Stimulated activated CD4-positive, alpha-beta T cell treated with anti-CD3 and anti-CD28 coated beads, TNF-alpha, amount 100 ng/mL, for 24 hours (primary cell): ENCODE measurements at places on chromosomes 11 and 22.

- no peak for DNase-seq
Measured at GRCh38 chr22:43228330-43228729, 41.4 kb upstream of the TTLL12 start.

DNA sequence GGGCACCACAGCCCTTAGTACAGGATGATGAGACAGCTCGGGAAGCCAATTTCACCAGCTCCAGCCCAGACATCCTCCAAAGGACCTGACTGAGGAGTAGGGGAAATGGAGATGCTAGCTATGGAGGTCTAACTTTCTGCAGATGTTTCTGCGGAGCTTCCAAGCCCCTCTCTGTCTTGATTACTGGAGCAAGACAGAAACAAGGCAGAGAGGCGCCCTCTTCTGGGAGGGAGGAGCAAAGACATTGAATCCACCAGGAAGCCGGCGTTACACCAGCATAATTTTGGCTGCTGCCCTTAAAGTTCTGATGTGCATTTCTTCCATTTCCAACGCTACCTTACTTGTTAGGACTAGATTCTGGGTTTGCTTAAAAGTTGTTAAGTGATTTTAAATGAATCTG, 107.3 kb upstream of the HSD17B12 start:
- DNase-seq = no peak

DNA sequence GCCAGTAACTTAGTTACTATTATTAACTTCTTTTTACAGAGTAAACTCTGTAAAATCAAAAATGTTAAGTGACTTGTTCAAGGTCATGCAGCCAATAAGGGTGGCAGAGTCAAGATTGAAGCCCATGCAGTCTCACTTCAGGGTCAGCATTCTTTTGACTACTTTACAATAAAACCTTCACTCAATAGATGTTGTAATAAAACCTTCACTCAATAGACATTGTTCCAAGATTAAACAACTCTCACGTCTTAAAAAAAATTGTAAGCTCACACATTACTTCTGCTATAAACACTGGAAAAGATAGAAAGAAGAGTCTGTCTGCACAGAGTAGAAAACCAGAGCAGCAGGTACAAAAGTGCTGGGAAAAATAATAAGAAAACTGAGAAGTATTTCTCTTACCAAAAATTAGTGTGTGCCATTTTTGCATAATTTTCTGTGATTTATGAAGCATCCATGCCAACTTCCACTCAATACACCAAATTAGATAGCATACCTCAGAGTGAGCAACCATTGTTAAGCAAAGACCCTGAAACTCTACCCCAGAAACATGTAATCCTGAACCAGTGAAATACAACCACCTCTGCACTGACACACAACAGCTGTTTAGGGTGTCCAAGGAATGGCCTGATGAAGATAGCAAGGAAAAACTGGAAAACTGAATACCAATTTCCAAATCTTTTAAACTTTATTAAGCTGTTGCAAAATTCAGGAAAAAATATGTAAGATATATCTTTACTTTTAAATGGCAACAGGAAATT, 4.9 kb upstream of the SOX6 start:
- DNase-seq = no peak

GRCh38 chr22:38657045-38657909, 839 bp downstream of the CBY1 start:
- peak; percentile 44 for DNase-seq

DNA sequence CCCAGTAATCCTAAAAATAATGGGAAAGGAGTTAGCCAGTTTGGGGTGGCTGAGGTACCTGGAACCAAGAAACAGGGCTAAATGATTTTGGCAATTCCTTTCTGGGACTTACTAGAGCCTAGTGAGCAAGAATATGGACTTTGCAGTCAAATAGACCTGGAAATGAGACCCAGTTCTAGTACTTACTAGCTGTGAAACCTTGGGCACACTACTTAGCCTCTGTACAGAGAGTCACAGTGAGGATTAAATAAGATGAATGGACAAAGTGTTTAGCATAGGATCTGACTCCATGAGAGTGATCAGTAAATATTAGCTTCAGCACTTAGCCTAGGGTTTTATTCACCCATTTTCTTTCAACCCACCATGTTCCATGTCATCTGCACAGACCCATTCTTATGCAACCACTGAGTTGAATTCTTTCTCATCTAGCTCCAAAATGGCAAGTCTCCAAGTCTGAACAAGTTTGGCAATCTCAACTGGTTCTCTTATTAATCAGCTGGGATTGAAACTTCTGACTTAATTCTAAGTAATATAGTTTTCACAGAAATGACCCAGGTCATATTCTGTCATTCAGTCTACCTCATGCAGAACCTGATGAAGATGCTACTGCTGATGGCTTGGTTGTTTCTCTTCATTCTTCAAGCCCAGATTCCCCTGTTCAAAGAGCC, 15.0 kb upstream of the SORL1 start:
- no peak for DNase-seq

DNA sequence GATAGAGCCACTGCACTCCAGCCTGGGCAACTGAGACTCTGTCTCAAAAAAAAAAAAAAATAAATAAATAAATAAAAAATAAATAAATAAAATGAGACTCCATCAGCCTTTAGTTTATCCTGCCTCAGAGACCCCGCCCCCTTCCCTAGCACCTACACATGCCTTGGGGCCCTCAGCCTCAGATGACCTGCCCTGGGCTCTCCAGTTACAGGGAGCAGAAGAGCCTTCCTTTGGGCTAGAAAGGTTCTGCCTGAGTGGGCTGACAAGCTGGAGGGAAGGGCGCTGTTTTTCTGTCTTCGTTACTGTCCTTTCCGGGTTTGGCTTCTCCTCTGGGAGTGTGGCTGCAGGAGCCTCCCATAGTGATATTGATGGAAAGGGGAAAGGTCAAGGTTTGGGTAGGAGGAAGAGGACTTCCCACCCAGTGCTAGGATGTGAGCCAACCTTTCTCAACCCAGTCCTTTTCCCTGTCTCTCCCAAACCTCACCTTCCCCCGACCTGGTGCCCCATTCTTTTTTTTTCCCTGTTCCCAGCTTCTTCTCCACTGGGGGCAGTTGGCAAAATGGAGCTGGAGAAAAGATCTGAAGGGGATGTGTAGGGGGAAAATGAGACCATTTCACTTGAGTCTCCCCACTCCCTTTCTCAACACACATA, 1.5 kb upstream of the SF3B2 start:
- no peak for DNase-seq

- no peak for DNase-seq
Measured at GRCh38 chr11:27002838-27003237, 8.9 kb downstream of the FIBIN start.

- no peak for DNase-seq
Measured at GRCh38 chr11:63911876-63912275, 5.1 kb downstream of the RCOR2 start.

GRCh38 chr22:36386900-36387708, 663 bp downstream of the MYH9 start:
- no peak for DNase-seq

GRCh38 chr11:94738746-94739145, 29.4 kb upstream of the AMOTL1 start:
- no peak for DNase-seq

- DNase-seq = no peak
Measured at GRCh38 chr11:59862252-59862651, 4.0 kb downstream of the TCN1 start.

- no peak for DNase-seq
Measured at GRCh38 chr11:120126620-120127019, 11.3 kb downstream of the TRIM29 start.

DNA sequence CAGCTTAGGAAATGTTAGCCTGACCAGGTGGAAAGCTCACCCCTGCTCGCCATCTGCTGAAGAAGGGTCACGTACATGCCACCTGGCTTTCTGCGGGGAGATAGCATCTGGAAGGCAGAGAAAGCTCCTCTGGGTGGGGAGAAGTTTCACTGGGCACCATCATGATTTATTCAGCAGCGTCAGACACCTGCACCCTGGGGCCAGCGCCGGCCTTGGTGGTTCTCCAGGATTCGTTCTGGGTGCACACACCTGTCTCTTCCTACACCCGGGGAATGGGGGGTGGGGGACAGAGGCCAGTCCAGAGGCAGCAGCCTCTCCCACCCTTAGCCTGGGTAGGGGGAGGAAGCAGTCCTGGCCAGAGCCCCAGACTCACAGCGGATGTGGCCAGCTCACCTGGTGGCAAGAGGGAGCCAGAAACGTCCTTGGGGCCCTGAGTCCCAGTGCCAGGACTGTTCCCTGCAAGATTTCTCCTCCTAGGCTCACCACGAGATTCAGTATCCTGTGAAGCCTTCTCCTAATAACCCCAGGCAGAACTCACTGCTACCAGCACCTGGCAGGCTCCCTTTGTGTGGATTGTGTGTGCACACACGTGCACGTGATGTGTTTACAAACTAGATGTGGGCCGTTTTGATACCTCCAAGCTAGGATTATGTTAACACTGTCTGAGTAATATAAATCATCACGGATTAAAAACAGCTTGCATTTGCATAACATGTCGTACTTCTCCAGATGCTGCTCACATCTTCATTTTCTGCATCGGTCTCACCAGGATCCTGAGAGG, 17.3 kb upstream of the RASD2 start:
- DNase-seq = no peak

- no peak for DNase-seq
Measured at GRCh38 chr11:101277036-101277435, 147.4 kb upstream of the PGR start.

- DNase-seq = no peak
Measured at GRCh38 chr22:45552580-45553350, 50.1 kb downstream of the FBLN1 start.

DNA sequence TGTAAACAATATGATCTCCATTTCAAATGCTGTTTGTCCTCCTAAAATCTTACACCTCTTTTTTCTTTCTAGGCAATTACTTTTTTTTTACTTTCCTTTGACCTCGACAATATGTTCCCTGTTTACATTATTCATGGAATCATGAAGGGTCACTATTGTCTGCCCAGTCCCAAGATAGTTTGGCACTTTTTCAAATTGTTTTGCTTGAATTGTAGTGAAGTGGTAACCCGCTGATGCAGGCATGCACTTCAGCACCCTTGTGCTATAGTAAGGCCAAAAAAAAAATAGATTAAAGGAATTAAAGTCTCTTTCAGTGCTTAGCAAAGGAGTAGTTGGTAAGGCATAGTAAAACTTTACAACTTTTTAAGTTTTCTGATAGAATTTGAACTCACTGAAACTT, 90.9 kb downstream of the PAX6 start:
- no peak for DNase-seq

GRCh38 chr11:47335733-47336132, 16.8 kb downstream of the MYBPC3 start:
- DNase-seq = no peak

DNA sequence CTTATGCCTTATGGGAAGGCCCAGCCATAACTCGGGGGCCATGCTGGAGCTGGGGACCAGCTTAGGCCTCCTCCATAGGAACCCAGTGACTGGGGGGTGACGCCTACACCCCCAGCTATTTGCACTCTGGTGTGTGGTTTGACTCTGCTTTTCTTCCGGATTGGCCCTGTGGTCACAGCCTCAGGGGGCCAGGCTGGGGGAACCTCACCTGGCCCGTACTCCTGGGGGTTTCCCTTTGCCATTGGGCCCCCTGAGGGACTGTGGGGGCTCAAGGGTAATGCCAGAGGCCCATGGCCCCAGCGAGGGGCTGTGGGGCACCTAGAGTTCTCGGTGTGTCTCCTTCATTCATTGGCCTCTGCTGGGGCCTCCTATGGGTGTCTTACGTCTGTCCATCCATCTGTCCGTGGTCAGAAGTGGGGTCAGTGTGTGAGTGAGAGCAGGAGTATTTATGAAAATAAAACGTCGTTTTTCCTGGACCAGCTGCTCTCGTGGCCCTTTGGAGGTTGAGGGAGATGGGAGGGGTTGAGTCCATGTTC, 6.3 kb upstream of the SH3BP1 start:
- no peak for DNase-seq

- no peak for DNase-seq
Measured at GRCh38 chr11:47057365-47057764, 119.3 kb downstream of the ARFGAP2 start.

GRCh38 chr11:66881927-66882452, 25.1 kb downstream of the LRFN4 start:
- no peak for DNase-seq

DNA sequence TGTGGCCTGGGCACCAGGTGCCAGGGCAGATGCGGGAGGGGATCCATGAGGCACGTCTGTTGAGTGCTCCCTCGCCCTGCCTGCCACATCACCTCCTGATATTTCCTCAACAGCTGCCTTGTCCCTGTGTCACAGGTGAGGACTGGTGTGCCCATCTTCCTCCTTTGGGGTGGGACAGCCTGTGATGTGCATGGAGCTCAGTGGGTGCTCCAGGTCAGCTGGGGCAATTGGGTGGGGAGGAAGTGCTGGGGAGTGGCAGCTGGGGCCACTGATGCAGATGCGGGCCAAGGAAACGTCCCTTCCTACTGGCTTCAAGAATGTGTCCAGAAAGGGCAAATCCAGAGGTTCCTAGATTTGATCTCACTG, 83.6 kb downstream of the MORC2 start:
- DNase-seq = no peak

DNA sequence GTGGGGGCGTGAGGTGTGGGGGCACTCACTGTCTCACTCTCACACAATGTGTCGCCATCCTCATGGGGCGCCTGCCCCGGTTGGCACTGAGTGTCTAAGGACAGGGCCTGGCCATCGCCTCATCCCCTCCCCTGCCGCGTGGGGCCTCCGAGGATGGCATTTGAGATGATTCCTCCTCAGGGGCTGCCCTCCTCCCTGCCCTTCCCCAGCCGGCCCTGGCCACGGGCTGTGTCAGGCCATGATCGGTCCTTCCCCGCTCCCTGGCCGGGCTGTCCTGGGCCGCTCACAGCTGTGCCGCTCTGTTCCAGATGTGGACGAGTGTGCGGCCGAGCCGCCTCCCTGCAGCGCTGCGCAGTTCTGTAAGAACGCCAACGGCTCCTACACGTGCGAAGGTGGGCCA, 4.5 kb downstream of the CRELD2 start:
- no peak for DNase-seq

DNA sequence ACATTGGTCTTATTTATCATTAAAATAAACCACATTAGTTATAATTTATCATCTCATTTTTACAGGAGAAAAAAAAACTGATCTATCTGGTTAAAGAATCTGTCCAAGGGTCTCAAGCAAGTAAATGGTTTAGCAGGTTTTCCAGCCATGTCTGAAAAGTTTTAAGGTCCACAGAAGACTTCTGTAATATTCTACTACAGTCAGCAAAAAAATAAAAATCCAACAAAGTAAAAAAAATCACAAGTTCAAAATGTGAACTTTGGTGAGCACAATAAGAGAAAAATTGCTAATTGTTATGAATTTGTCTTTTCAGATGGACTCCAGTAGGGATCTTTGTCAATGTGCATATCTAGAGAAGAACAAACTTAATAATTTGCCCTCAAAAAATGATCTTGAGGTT, 1.3 kb downstream of the OR52E4 start:
- no peak for DNase-seq

GRCh38 chr22:19718456-19719049, 4.2 kb downstream of the SEPTIN5 start:
- DNase-seq = no peak
